Hematopoietic multipotent progenitor cell (in vitro differentiated cells): ENCODE measurements at places on chromosomes 2 and 18. TPM values are rescaled to one million over a fixed set of nuclear protein-coding genes. Genes with fewer than 3 reads are reported as not detected.

DNA sequence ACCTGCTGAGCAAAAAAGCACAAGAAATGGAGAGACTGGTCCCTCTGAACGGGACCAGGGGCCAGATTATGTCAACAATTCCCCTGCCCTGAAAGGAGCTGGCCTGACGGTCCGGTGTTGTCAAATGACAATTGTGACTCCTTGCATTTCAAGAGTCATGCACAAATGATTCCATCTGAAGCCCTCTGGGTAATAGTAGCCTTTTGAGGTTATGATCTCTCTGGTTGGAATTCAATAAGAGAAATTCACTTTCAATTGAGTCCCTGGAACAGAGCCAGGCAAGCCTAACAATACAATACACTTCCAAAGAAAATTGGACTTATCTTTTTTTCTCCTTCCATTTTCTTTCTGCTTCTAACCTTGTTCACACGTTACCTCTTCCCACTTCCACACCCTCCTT is 116.9 kb downstream of the C1D start:
- DNase-seq: no peak

- DNase-seq: no peak
Observed at GRCh38 chr2:64604155-64604554, 49.6 kb downstream of the SERTAD2 start.

- DNase-seq: no peak
Observed at GRCh38 chr18:35618696-35619095, 37.2 kb downstream of the GALNT1 start.

DNA sequence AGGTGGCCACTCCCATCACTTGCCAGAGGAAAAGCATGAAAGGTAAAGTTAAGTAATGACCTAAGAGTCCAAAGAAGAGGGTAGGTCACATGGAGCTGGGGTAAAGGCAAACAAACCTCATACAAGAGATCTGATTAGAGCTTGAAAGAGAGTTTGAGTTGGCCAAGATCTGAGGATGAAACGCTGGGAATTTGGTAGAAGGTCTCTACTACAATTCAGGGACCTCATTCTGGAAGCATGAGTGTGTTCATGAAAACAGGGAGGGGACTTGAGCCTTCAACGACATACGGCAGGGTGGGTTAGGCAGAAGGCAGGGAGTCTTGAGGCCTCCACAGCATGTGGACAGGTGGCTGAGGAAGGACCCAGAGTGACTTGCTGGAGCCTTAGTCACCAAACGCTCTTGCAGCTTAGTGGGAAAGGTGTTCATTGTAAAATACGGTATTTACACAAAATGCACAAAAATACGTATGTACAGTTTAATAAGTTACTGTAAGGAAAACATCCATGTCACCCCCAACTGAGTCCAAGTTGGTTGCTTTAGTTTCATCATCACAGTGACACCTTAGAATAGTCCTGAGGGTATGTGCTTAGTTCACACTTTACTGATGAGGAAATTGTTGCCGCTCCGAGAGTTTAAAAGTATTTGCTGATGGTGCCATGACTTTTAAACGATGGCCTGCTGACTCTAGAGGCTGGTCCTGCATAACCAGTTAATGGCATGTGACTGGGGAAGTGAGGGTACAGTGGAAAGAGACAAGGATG is 5.0 kb upstream of the FARP2 start:
- DNase-seq: no peak

GRCh38 chr2:62556086-62556485 is 50.1 kb upstream of the TMEM17 start:
- DNase-seq: no peak

DNA sequence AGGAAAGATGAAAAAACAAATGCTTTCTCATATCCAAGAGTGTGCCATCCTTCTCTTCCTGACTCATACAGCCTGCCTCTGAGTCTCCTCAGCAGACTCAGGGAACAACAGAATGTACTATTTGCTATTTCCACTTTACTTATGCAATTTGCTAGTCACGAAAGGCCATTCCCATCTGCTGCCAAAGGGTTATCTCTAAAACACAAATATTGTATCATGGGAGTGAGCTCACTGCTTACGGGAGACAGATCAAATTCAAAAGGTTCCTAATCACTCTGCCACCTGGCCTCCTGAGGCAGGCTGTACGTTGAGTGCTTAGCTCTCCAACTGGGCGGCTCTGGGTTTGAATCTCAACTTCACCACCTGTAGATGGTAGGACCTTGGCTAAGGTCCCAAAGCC is 92.0 kb downstream of the GAREM1 start:
- no peak for DNase-seq

GRCh38 chr2:48779019-48779716 is 23.6 kb upstream of the LHCGR start:
- DNase-seq: no peak

- no peak for DNase-seq
Observed at GRCh38 chr2:169005080-169005598, 26.0 kb downstream of the ABCB11 start.

- no peak for DNase-seq
Observed at GRCh38 chr2:240520130-240520973, 37.4 kb downstream of the ANKMY1 start.

- no peak for DNase-seq
Observed at GRCh38 chr2:152468899-152469692, 134.1 kb downstream of the FMNL2 start.

DNA sequence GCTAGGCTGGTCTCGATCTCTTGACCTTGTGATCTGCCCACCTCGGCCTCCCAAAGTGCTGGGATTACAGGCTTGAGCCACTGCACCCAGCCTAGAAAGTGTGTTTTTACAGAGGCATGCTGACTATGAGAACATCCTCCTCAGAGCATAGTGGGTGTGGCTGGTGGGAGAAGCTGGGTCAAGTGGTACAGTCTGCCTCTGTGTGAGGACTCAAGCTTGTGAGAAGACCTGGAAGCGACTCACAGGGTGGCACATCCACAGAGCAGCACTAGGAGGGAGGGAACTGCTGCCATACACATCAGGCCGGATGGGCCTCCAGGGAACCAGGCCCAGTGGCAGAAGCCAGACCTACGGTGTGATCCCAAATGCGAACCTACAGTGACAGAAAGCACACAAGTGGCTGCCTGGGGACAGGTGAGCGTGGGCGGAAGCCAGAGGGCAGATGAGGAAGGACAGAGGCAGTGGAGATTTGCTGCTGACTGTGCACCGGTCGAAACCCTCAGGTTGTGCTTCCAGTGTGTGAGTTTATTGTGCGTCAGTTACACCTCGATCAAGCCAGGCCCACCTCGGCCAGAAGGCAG is 8.9 kb downstream of the ARHGEF4 start:
- DNase-seq: no peak

GRCh38 chr2:181103659-181104058 is 123.3 kb downstream of the UBE2E3 start:
- DNase-seq: no peak

DNA sequence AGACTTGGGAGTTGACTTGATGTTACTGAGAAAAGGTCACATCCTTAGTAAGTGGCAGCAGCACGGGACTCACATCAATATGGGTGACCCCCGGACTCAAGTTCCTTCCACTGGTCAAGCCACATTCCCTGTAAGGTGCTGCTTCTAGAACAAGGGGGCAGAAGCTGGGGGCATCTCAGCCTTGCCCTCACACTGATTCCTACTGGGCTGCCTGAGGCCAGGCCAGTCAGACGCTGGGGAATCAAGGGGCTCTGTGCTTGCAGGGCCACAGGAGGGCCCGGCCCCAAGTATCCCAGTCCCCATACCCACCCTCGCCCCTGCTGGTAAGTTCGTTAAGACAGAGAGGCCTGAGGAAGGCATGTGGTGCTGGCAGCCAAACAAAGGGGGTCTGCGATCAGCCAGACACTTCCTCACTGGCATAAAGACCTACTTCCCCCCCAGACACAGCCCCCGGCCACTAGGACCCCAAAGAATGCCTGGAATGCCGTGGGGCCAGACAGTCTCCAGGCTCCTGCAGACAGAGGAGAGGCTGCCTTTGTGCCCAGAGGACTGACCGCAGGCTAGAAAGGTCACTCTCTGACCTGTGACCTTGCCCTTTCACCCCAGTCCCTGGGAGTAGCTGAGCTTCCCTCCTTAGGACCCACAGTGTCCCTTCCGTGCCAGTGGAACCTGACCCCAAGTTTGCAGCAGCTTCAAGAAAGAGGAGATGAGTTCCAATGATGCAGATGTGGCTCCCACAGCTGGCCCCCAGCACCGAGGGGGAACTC is 83.6 kb downstream of the HS1BP3 start:
- DNase-seq: no peak

DNA sequence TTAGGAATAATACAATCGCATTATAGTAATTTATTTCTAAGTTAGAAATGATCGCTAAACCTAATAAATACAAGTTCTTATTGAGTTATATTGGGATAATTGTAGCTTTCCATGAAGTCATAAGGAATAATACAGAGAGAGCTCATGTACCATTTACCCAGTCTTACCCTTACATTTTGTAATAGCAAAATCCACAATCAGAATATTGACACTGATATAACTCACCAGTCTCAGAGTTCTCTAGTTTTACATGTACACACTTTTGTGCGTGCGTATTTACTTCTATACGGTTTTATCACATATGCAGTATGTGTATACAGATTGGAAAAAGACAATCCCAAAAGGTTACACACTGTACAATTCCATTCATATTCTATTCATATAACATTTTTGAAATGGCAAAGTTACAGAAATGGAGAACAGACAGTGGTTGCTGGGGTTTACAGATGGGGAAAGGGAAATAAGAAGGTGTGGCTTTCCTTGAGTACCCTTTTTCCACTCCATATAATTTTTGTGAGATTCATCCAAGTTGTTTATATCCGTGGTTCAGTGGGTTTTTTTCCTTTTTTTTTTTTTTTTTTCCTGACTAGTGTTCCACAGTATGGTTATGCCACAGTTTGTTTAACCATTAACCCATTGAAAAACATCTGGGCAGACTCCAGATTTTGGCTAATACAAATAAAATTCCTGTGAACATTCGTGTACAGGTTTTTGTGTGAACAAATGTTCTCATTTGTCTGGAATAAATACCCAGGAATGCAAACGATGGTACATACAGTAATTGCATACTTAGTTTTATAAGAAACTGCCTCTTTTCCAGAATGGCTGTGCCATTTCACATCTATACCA is 117.2 kb downstream of the HNMT start:
- DNase-seq: no peak

DNA sequence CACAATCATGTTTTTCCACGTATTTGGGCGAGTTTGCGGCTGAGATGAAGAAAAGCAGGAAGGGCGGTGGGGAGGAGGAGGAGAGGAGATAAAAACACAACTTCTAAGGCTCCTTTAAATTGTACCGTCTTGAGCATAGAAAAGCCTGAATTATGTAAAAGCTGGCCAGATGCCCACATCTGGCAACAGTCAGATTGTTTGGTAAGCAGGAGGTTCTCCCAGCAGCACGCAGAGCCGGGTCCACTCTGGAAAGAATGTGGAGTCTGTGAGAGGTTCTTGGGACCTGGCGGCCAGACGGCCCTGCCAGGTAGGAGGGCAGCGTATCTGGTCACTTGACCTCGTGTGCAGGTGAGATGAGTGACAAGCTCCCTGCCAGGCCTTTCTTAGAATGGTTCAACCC is 215.3 kb upstream of the APCDD1 start:
- DNase-seq: peak; percentile 25

DNA sequence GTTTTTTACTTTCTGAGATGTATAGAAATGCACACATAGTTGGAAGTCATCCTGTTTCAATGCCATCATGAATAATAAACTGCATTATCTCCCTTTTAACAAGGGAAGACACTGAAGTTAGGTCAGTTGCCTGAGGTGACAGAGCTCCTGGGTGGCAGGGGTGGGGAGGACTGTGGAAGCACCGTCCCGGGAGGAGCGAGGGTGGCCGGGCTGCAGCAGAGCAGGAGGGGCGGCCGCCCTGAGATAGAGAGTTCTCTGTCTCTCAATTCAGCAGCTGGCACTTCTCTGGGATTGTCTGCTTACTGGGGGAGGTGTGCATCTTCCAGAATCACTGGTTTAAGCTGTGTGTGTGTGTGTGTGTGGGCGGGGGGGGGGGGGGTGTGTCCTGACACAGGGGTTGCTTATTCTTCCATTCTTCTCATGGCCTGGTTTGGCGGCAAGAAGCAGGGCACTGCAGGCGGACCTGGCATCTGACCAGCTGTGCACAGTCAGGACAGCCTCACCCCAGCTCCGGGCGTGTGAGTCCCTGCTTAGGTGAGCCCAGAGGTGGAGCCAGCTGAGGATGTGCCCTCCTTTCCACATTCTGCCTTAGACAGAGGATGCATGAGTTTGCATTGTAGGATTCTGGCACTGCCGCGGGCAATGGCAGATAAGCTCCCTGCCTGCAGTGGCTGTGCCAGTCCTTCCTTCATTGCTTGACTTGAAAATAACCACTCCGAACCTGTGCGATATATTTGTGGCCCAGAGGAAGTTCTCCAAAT is 40.4 kb downstream of the VWA3B start:
- no peak for DNase-seq

- DNase-seq: no peak
Observed at GRCh38 chr2:106953779-106954178, 67.8 kb upstream of the ST6GAL2 start.

DNA sequence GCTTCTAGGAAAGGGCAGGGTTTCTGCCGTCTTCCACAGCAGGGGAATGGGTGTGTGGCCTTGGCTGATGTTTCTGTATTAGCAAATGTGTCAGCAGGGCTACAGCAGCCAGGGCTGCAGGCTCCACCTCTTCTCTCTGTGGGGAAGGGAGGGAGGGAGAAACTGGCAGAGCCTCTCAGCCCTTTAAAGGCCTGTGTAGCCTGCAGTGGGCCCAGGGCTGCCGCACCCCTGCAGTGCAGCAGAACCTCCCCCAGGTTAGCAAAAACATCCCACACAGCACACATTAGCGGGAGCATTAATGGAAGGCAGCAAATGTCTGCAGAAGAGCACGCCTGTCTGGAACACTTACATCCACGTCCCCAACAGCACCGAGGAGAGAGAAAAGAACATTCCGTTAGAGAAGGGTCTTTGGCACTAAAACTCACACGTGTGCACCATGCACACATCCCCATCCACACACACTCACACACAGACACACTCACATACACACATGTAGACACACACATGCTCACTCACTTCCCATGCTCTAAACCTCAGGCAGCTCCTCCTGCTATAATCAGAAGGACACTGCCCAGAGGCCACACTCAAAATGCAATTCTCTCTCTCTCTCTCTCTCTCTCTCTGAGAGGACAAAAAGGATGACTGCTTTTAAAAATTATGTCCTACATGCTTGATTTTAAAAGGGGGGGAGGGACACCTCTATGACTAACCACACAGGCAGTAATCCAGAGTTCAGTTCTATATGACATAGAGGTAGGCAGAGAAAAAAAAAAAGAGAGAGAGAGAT is 24.1 kb downstream of the MRPL35 start:
- no peak for DNase-seq

GRCh38 chr2:212619954-212620353 is 81.4 kb upstream of the ERBB4 start:
- no peak for DNase-seq

GRCh38 chr18:52367953-52368742 is 28.2 kb downstream of the DCC start:
- no peak for DNase-seq

DNA sequence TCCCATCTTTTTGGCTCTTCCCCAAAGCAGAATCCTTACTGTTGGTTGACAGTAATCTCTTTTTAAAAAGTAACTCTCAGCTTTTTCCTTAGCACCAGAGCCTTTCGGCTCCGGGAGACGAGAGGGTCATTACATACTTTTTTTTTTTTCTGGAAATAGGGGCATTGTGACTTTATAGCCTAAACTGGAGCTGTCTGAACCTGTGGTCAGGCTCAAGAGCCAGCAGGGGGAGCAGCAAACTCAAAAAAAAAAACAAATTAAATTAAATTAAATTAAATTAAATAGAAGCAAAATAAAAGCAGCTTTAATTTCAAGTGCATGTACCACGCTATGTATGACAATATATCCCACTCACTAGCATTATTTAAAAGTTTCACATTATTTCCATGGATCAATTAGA is 156.6 kb downstream of the DTNA start:
- DNase-seq: peak; percentile 22

Gene PIK3C3
- 14.8 TPM for total RNA-seq

Gene GALR1
- total RNA-seq: under 0.01 TPM

Gene ANKRD62
- not detected for total RNA-seq

Gene SLC8A1
- 1.6 TPM for total RNA-seq

Gene CFAP53
- total RNA-seq: 0.27 TPM
